Non-pigmented ciliary epithelial cell (primary cell): ENCODE measurements at places on chromosomes 2 and 18.

DNA sequence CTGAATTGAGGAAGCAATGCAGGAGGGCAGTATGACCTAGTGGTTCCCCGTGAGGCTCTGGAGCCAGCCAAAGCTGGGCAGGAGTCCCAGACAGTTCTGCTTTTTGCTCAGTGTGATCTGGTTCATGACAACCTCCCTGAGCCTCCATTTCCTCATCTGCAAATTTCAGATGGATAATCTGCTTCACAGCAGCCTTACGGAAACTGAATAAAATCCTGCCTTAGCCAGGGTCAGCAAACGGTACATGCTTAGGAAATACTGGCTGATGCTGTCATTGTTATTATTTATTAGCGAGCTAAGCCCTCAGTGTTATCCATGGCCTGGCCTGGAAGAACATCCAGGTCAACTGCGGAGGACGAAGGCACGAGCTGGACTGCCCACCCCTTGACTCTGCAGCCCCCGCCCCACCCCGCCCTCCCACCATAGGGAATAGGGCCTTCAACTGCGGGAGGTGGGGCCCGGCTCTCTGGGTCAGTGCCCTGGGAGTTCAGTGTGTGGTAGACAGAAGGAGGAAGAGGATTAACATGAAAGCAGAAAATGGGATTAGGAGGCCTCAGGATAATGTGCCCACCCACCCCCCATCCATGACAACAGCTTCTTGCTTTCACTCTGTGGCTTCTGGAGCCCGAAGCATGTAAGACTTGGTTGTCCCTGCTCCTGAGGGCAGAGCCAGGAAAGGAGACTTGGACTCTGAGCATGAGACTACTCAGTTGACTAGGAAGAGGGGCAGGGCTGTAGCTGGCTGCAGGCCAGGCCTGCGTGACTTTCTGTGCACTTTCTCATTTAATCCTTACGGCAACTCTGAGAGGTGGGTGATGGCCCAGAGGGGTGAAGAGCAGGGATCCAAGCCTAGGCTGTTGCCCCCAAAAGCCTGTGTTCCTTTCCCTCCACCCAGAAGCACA lies 13.1 kb downstream of the PKDCC start:
- no peak for DNase-seq

GRCh38 chr18:36821681-36822080 lies 7.1 kb downstream of the TPGS2 start:
- DNase-seq = no peak

GRCh38 chr2:175187378-175187777 lies 5.9 kb upstream of the ATP5MC3 start:
- DNase-seq = no peak

DNA sequence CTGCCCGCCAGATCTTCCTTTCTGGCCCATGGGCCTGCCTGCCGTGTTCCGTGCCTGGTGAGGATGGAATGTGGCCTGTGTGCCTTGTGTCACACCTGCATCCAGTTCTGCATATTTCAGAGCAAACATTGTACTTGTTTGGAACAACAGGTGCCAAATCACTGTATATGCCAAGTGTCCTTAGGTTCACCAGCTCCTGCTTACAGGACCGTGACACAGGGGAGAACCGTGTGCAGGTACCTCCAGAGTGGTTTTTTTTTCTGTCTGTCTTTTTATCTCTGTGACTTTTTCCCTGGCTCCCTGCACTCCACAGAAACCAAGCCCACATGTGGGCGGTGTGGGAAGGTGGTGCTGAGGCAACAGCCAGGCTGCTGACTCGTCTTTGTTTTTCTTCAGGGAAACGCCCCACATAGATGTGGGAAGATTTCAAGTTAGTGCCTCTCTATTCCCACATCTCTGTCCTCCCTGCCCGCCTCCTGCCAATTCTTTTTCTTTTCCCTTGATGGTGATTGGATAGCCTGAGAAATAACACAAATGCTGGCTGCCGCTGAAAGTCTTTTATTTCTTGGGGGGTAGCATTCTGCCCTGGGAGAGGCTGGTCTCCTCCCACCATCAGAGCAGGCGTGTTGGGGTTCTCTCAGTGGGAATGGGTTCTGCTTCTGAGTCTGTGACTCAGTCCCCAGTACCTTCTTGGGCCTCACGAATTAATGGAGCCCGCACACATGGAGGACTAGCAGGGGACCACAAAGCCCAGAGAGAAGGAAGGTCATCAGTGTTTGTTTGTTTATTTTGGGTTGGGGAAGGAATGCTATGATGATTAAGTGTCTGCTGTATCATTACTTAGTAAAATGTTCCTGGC lies 21.4 kb downstream of the GRHL1 start:
- DNase-seq = no peak

- DNase-seq = no peak
Measured at GRCh38 chr18:46555213-46555612, 101.8 kb downstream of the LOXHD1 start.

DNA sequence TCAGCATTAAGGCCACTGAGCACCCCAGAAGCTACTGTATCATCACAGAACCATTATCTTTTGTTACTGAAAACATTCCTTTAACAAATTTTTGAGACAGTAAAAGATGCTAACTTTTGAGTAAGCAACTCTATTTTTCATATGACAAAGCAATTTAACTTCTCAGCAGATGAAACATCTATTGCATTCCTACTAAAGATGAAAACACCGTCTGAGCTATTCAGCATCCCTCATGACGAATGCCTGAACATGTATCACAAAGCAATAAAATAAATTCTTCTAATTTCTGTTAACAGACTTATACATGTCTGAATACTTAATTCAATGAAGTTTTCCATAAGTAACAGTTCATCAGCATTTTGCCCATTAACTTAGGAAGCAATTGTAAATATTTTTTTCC lies 23.9 kb downstream of the CHN1 start:
- no peak for DNase-seq

GRCh38 chr2:237324405-237324831 lies 89.5 kb downstream of the COL6A3 start:
- DNase-seq = no peak
